ENCODE measurements at places on chromosomes 5 and 9.

DNA sequence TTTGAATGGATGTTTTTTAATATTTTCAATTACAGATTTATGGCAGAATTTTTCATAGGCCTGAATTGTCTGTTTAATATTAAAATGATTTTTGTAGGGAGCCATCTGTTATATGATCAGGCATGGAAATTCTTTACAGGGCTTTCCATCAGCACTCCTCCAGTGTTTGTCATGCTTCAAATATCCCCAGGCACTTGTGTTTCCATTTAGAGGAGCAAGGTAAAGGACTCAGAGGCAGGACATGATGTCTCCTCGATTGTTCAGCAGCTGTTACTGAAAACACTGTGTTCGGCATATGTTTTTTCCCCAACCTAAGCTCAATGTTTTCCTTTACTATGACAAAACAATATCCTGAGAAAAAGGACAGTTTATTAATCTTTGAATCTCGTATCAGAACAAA lies 172.3 kb upstream of the RFX3 start:
- DNase-seq, result no peak

DNA sequence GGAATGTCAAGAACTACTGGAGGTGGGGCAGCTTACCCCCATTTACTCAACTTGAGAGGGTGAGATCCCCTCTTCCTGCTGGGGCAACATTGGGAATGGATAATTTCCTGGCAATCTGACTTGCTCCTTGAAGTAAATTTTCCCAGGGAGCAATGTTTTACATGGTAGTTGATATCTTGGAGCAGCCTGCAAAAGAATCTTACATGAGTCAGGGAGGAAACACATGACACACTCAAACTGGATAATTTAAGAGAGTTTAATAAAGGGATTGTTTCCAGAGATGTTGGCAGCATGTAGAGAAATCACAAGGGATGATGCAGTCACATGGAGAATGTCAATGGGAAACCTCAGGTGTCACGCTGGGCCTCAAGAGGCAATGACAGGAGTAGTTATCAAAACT lies 212.5 kb downstream of the GAS1 start:
- no peak for DNase-seq

GRCh38 chr5:176934309-176934930 lies 35.3 kb upstream of the HK3 start:
- DNase-seq, result no peak

DNA sequence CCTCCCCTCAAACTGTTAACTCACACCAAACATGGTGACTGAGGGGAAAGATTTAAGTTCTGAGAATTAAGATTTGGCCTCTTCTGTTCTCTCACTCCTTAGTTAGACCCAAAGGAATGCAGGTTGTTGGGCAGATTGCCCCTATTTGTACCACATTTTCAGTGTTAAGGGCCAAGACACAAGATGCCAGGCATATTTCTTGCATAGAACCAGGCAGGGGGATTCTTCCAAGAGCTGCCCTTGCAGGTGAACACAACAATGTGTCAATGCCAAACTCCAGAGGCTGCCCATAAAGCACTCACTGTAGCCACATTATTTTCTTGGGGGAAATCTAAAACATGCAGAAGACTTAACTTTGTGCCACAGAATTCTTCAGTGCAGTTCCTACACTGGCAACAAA lies 14.7 kb downstream of the MPDZ start:
- DNase-seq, result no peak

DNA sequence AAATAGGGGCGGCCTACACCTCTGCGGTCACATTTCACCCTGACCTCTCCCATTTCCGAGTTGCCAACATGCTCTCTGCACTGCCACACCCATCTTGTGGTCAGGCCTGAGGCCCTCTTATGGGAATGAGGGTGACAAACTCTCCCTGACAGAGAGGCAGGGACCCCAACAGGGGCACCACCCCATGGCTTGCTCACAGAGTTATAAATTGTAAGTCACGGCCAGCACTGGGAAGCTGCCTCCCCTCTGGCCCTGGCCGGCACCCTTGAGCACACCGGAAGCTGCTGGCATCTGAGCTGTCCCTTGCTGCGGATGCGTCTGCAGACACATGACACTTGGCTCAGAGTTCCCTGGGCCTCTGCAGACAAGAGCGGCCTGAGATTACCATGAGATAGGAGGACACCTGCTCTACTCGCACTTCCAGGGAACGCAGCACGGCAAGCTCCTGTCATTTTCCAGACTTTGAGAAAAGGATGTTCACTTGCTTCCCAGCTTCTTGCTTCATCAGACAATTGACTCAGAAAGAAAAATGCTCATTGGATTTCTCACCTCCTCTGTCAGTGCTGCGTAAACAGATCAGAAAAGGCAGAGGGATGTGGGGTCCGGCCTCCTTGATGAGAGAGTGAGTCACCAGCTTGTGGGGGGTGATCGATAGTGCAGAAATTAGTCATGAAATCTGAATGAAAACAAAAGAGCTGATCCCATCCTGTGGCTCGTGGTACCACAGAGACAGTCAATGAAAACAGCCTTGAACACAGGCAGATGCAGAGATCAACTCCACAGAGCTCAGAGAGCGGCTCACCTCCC lies 269.8 kb downstream of the SYK start:
- no peak for DNase-seq

GRCh38 chr5:33891446-33891787 lies 373 bp downstream of the ADAMTS12 start:
- no peak for DNase-seq

- no peak for DNase-seq
Measured at GRCh38 chr5:140361901-140362300, 1.9 kb downstream of the SLC4A9 start.

DNA sequence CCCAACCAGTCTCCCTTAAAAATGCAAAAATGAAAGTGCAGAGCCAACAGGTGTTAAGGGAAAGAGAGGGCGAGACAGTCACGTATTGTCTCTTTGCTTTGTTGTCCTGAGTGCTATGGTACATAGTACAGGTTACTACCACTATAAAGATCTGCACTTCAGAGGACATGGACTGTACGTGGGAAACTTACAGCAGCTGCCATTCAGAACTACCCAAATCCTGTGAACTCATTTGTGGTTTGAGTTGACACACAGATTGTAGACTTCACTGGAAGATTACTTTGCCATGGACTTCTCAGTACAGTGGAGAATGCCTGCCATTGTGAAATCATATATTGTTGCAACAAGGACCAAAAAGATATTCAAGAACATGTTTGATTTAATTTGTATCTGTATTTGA lies 34.8 kb downstream of the FBXO38 start:
- DNase-seq, result no peak

- no peak for DNase-seq
Measured at GRCh38 chr5:5678909-5679308, 256.4 kb downstream of the ICE1 start.

All from iPS-NIHi11 (cell line).